Aortic smooth muscle cell (primary cell): ENCODE measurements at places on chromosomes 3 and 15. TPM values are rescaled to one million over a fixed set of nuclear protein-coding genes. Genes with fewer than 3 reads are reported as not detected.

SMAD3 gene
- total RNA-seq: 59.9 and 63.5 TPM in 2 replicates

SIDT1 gene
- total RNA-seq: not detected in 2 replicates

ADPRH gene
- 3.6 and 4.0 TPM in 2 replicates for total RNA-seq

MAP4 gene
- 88.9 and 127 TPM in 2 replicates for total RNA-seq

PPARG gene
- total RNA-seq: 8.1 and 14.3 TPM in 2 replicates

DPH3 gene
- total RNA-seq: 16.7 and 19.7 TPM in 2 replicates

CLDN18 gene
- not detected in 2 replicates for total RNA-seq

TERC gene
- total RNA-seq: 36.7 and 65.9 TPM in 2 replicates

EIF4A2 gene
- 483 and 487 TPM in 2 replicates for total RNA-seq

MLF1 gene
- total RNA-seq: 5.4 and 6.7 TPM in 2 replicates

SERPINI1 gene
- 6.3 and 11.8 TPM in 2 replicates for total RNA-seq

CADPS gene
- 0.25 and 0.40 TPM in 2 replicates for total RNA-seq

CADM2 gene
- 0.12 TPM in 1 of 2 replicates, not detected in the other for total RNA-seq

TUSC7 gene
- not detected in 2 replicates for total RNA-seq

CPN2 gene
- not detected in 2 replicates for total RNA-seq

KBTBD13 gene
- not detected in 2 replicates for total RNA-seq

SLC6A11 gene
- not detected in 2 replicates for total RNA-seq

STAB1 gene
- 2.5 and 6.5 TPM in 2 replicates for total RNA-seq
